MV-4-11 (cell line): ENCODE measurements at places on chromosomes 2 and 18.

- DNase-seq, result no peak
Measured at GRCh38 chr2:23286031-23286757, 98.8 kb upstream of the KLHL29 start.

- DNase-seq, result no peak
Measured at GRCh38 chr2:17790536-17790935, 25.7 kb upstream of the MSGN1 start.

DNA sequence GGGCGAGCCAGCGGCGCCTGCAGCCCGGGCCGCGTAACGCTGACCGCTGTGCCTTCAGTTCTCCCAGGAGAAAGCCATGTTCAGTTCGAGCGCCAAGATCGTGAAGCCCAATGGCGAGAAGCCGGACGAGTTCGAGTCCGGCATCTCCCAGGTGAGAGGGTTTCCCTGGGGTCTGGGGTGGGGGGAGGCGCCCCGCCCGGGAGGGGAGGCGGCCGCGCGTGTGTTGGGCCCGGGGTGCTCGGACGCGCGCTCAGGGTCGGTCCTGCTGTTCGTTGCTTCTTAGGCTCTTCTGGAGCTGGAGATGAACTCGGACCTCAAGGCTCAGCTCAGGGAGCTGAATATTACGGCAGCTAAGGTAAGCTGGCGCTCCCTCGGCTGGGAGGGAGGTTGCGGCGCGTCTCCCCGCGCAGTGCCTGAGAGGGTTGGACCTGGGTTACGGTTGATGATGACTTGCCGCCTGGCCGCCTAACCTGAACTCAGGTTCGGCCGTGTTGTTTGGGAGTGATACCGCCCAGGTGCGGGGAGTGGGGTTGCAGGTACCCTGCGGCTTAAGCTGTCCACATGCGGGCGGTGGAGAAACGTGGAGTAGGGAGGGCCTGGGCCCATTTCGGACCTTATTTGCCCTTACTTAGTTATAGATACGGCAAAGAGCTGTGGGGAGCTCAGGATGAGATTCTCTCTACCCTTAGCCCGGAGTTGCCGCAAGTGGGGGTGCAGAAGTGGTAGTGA, 638 bp downstream of the RPS7 start:
- no peak for DNase-seq

DNA sequence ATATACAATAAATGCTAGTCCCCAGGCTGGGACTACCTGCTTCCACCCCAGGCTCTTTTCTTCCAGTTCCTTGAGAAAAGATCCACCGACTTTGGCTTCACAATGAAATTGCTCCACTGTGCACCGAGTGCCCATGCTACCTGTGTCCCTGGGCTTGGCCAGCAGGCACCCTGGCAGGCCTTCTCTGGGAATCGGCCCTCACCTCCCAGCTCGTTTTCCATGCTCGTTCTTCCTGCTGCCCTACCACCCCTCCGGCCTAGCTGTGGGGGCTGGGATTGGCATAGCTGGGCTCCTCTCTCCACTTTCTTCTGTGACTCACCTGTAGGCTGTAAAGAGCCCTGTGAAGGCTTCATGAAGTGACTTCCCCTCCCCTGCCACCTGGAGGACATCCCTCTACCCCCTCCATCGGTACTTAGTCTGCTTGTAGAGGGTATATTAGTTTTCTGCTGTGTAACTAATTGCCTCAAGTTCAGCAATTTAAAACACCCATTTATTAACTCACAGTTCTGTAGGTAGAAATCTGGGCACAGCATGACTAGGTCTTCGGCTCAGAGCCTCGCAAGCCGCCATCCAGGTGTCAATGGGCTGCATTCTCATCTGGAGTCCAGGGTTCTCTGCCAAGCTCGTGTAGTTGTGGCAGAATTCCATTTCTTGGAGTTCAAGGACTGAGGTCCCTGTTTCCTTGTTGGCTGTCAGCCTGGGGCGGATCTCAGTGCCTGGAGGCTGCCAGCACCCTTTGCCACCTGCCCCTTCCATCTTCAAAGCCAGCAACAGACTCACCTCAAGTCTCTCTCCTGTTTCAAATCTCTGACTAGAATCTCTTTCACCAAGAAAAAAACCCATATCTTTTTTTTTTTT, 57.6 kb downstream of the DPYSL5 start:
- no peak for DNase-seq

GRCh38 chr18:926946-927345, 22.3 kb downstream of the ADCYAP1 start:
- DNase-seq, result no peak

GRCh38 chr2:67309281-67309680, 87.9 kb upstream of the ETAA1 start:
- DNase-seq, result no peak

DNA sequence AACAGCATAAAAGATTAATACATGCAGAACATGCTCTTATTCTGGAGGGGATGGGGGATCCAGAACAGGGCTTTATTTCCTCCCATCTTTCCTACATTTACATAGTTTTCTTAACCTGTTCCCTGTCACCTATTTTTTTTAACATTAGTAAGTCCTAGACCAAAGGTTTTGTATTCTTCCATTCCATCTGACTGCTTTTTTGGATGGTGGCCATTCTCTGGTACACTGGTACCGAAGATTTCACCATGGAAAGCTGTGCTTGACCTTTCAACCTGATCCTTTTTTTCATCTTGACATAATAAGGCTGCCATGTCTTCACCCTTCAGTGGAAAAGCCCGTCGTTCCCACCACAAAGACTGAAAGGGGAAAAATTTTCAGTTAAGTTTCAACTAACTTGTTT, 20.4 kb downstream of the RPE start:
- no peak for DNase-seq

GRCh38 chr2:86563650-86564061, 413 bp upstream of the CHMP3 start:
- DNase-seq, result no peak

- DNase-seq, result no peak
Measured at GRCh38 chr2:191150600-191151330, at the start of gene STAT4. STAT4 (minus strand) TSS chr2:191150994; CDS start chr2:191148203, 2,791 bp downstream.

DNA sequence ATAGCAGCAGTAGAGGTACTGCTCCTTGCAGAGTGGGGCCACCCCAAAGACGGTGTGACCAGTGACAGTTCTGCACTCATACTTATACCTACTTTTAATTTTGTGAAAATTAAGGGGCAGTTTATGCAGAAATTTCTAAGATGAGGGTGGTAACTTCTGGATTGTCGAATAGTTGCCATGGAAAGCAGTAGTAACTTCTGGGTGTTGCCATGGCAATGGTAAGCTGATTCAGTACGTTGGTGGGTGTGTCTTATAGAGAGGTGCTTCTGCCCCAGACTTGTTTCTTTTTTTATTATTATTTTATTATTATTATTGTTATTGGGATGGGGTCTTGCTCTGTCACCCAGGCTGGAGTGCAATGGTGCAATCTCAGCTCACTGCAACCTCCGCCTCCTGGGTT, 82.8 kb upstream of the L3MBTL4 start:
- no peak for DNase-seq

DNA sequence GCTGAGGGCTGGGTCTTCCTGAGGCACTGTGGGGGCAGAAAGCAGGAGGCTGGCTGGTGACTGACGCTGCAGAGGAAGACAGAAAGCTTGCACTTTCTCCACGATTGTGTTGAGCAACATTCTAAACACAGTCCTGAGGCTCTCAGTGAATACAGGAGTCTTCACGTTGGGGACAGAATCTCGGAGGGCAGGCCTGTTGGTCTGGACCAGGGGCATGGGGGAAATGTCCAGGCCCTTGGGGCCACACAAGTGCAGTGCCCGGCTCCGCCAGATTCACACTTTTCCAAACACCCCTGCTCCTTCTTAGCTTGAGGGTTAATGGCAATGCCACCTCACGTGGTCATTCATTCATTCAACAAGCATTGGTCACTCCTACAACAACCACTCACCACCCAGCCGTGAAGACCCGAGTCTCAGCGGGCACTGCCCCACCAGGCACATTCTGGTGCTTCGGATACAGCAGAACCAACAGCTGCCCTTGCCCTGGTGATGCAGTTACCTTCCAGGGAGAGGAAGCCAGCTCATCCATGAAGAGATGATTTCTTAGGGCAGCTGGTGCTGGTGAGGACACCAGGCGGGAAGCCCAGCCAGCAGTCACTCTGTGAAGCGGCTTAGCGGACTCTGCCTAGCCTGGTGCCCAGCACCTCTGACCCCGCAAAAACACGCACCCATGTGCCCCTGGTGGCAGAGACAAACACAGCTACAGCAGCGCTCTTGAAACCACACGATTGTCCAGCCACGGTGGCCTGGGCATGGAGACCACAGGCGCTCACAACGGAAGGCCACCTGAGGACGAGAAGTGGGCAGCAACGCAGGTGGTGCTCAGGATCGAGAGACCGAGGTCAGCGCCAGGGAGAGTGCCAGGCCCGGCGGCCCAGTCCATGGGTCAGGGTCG, 10.9 kb upstream of the GPC1 start:
- no peak for DNase-seq

GRCh38 chr2:197377670-197378069, 57.2 kb downstream of the SF3B1 start:
- DNase-seq, result no peak

DNA sequence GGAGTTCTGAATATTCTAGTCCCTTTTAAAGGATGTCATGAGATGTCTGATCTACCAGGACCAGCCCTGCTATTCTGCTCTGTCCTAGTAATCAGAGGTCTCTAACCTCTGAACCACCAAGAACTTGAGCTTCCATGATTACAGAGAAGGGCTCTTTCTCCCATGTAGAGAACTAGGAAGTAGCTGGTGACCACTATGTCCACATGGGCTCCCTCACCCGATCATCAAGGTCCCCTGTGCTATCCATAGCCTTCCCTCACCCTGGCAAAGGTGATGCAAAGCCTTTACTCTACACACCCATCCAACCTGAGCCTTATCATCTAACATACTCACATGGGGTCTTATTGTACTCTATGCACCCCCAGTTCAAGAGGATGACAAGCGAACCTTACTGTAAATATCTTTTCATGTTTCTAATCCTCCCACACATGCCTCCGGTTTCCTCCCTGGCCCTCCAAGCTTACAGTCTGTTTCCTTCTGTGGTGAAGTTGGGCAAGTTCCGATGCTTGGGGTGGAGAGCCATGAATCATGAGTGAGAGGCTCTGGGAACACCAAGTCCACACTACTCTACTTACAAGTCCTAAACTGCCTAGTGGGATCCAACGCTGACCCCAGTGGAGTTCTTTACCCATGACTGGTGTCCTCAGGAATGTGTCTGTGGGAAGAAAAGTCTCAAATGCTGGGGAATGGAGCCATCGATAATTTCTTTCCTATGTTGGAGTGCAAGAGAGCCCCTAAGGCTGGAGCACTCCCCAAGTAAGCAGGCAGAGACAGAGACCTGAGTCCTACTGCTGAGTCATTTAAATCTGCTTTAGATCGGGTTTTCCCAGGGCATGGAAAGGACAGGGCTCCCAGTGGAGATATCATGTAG, 73.3 kb upstream of the KLF7 start:
- DNase-seq, result peak; percentile 97

DNA sequence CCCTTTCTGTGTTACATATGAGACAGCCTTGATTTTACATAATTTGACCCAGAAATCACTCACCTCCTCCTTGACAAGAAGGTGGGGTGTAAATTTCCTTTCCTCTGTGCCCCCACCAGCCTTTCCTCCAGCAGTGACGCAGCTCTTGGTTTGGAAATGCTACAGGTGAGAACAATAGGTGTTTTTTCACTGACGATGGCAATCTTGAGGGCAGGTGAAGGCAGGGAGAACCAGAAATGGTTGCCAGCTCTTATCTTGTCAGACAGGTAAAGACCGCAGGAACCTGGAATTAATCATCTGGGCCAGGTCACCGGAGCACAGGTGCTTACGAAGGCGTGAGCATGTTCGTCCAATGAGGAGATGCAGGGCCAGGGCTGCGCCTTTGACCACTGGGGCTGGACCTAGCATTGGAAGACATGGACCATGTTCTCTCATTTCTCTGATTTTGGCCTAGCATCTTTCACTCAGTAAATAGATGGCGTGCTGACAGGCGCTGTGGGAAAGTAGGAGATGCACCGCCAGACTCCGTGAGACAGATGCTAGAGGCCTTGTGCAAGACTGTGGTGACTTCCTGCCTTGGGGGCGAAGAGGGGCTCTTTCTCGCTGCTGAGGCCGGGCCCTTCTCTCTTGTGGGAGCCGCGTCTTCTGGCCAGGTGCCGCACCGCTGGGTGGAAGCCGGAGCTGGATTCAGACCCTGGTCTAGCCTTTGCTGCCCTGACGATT, 4.0 kb downstream of the CIDEA start:
- DNase-seq, result peak; percentile 44

GRCh38 chr2:240277073-240277806, 136.8 kb upstream of the OTOS start:
- DNase-seq, result no peak

DNA sequence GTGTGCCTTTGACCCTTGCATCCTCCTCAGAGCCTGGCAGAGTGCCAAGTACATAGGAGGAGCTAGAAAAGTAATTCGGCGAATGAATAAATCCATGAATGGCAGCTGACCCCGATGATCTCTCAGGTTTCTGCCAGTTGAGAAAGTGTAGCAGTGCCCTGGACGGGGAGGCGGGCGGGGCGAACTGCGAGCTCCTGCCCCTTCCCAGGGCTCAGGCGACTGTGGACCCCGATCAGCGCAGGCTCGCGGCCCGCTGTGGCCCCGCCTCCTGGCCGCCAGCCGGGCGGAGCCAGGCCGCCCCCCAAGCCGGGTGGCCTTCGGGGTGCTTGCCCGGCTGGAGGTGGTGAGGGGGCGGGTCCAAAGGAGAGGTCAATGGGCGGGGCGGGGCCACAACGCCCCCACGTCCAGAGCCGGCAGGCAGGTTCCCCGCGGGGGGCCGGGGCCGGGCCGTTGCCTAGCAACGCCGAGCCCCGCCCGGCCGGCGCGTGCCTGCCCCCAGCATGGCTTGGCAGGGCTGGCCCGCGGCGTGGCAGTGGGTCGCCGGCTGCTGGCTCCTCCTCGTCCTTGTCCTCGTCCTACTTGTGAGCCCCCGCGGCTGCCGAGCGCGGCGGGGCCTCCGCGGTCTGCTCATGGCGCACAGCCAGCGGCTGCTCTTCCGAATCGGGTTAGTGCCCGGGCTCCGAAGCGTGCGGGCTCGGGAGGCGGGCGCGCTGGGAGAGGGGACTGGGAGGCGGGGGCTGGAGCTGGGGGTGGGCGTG, 30.6 kb upstream of the TMBIM1 start:
- peak; percentile 62 for DNase-seq

- peak; percentile 71 for DNase-seq
Measured at GRCh38 chr18:8603663-8604520, 5.3 kb upstream of the RAB12 start.

- no peak for DNase-seq
Measured at GRCh38 chr2:54471221-54471711, 15.1 kb downstream of the SPTBN1 start.
